ENCODE measurements at places on chromosomes 1 and 21.

DNA sequence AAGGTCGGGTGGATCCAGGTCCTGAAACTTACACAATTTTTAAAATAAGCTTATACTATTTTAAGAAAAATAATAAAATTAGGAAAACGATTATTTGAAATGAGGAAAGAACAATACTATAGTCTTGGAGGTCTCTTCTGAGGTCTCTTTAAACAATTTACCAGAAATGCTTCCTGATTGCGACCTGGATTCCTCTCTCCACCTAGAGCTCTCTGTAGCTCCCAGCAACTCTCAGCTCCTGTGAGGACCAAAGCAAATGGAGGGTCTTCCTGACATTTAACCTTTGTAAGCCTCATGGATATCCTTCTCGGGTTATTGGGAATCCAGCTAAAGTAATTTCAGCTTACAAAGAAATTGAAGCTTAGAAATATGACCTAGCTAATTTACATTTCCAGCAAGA is 886 bp downstream of the BTBD8 start:
- DNase-seq, result no peak

GRCh38 chr1:41430582-41430981 is 53.9 kb downstream of the EDN2 start:
- no peak for DNase-seq

- DNase-seq, result peak; percentile 98
Observed at GRCh38 chr1:151994956-151995355, 1.3 kb upstream of the S100A10 start.

DNA sequence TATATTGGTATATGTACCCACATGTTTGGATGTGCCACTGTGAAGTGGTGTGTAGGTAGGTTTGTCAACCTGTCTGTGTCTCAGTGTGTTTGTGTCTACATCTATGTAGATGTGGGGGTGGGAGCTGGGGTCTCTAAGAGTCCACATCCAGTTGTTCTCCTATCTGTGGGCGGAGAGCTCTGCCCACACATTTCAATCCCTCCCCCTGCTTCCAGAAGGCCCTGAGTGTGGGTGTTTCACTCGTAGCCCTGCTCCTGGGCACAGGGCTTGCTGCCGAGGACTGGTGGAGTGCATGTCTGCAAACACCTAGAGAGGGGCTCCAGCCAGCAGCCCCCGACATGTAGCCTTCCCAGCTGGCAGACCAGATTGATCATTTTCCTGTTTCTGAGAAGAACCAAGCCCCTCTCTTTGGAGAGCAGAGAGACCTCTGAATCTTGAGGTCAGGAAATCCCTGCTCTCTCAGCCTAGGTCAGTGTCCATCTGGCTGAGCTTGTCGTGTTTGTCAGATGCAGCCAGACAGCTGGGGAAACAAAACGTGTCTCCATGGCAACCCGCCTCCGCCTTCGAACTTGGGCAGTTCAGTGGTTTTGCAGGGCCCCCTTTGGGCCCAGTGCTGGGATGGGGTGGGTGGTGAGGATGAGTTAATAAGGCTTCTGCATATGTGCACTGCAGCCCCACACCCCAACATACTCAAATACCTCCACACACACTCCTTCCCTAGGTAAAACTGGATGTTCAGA is 31.2 kb upstream of the SYNC start:
- no peak for DNase-seq

DNA sequence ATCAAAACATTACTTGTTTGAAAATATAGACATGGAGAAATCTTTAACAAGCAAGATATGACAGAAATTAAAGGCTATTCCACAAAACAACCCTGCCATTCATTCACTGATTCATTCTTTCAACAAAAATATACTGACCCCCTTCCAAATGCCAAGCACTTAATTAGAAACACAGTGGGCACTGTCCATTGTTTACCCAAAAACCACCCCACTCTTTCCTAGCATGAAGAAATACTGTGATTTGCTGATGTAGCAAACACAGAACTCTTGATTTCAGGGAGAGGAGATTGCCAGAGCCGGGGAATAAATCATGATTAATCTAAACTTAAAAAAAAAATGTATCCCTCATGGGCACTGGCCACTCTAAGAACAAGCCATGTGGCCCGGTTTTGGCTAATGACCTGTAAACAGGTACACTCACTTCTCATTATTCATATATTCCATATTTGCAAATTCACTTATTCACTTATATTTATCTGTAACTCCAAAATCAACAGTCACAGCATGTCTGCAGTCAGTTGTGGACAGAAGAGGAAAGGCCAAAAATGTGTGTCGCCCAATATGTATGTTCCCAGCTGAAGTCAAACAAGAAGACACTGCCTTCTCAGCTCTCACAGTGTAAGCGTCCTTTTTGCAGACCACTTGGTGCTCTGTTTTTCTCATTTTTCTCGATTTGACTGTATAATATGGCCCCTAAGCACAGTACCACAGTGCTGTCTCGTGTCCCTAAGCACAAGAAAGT is 133.1 kb downstream of the SMYD3 start:
- DNase-seq, result no peak

- no peak for DNase-seq
Observed at GRCh38 chr1:55051621-55052020, 12.3 kb downstream of the PCSK9 start.

GRCh38 chr21:40766381-40766780 is 80.6 kb downstream of the DSCAM start:
- DNase-seq, result no peak

GRCh38 chr1:20630729-20631128 is 2.5 kb upstream of the PINK1 start:
- no peak for DNase-seq

- no peak for DNase-seq
Observed at GRCh38 chr1:113768916-113769600, 9.8 kb upstream of the PHTF1 start.

DNA sequence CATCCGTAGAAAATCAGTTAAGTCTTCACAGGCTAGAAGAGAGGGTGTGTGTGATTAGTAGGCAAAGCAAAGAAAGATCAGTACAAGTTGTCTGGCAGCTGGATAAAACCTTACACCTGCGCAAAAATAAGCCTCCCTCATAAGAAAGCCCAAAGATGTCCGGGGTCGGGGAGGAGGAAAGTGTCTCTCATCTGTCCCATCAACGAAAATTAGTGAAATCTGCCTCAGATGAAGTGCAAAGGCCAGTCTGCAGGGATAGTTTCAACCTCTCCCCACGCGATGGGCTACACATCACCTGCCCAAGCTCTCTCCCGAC is 333.9 kb downstream of the SRGAP2C start:
- no peak for DNase-seq

- no peak for DNase-seq
Observed at GRCh38 chr1:207822602-207823451, 71.0 kb downstream of the CD46 start.

- no peak for DNase-seq
Observed at GRCh38 chr1:15346346-15347030, 63.2 kb upstream of the EFHD2 start.

DNA sequence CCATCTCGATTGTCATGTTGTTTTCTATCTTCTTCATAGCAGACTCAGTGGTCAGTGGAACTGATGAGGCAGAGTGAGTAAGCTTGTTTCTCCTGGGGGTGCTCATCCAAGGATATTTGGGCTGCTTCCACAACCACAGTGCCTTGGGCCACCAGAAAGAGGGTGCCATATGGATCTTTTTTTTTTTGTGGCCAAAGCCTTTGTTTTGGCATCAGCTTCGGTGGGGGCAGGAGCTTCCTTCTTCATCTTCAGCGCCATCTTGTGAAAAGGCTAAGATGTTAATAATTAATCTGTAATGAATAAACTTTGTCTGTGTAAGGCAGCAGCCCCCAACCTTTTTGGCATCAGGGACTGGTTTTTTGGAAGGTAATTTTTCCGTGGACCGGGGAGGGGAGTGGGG is 6.6 kb upstream of the PLPP3 start:
- no peak for DNase-seq

- DNase-seq, result no peak
Observed at GRCh38 chr1:100265562-100265930, 470 bp upstream of the RTCA start.
